ENCODE measurements at places on chromosomes 12 and 14. TPM values are rescaled to one million over a fixed set of nuclear protein-coding genes. Genes with fewer than 3 reads are reported as not detected.
A peak's percentile ranks its signal among the peaks of the same experiment; 100 is the strongest.

- peak overlapping the region; percentile 79 for H3K27ac ChIP-seq
- no peaks in the 10 kb centered on the region for H3K36me3 ChIP-seq
- H3K4me3 ChIP-seq = no peak overlapping the region
- no peaks in the 10 kb centered on the region for H3K27me3 ChIP-seq
- peaks cover 23% of the 10 kb centered on the region for H3K4me1 ChIP-seq
Observed at GRCh38 chr12:93184672-93185368, 192.9 kb upstream of the NUDT4 start.

- H3K4me1 ChIP-seq = no peaks in the 10 kb centered on the region
- no peaks in the 10 kb centered on the region for H3K27me3 ChIP-seq
- H3K27ac ChIP-seq = no peak overlapping the region
- H3K36me3 ChIP-seq = no peaks in the 10 kb centered on the region
- no peak for DNase-seq
Observed at GRCh38 chr14:76486251-76486743, 110.4 kb downstream of the ESRRB start.

- H3K27ac ChIP-seq = peak overlapping the region; percentile 90
- H3K36me3 ChIP-seq = peaks cover 9% of the 10 kb centered on the region
- no peak for DNase-seq
- no peaks in the 10 kb centered on the region for H3K4me1 ChIP-seq
- H3K4me3 ChIP-seq = peak overlapping the region; percentile 94
Observed at GRCh38 chr12:6828781-6829535, 751 bp downstream of the P3H3 start.

GRCh38 chr12:131001493-131001892, 47.8 kb downstream of the ADGRD1 start:
- no peak overlapping the region for H3K4me3 ChIP-seq
- H3K4me1 ChIP-seq = no peaks in the 10 kb centered on the region
- H3K36me3 ChIP-seq = no peaks in the 10 kb centered on the region
- no peak for DNase-seq
- no peaks in the 10 kb centered on the region for H3K27me3 ChIP-seq

DNA sequence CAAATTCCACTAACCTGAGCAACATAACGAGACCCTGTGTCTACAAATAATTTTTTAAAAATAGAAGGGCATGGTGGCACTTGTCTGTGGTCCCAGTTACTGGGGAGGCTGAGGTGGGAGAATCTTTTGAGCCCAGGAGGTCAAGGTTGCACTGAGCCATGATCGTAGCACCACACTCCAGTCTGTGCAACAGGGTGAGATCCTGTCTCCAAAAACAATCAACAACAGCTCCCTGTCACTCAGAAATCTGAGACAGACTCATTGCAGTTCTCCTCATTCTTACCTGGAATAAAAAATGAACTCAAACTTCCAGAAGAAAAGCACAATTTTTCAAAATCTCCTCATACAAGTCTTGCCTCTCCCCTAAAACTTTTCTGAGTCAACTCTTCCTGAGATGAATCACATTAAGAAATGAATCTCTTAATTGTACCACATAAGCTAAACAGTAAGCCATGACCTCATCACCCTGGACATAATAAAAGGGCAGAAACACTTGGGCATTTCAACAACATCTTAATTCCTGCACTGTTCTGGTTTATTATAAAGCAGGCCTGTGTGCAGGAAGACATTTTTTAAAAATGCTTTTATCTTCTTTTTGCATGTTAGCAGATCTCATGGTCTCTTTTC, 214.3 kb upstream of the CDKN3 start:
- H3K4me3 ChIP-seq = no peak overlapping the region
- no peaks in the 10 kb centered on the region for H3K4me1 ChIP-seq
- no peak overlapping the region for H3K27ac ChIP-seq
- H3K27me3 ChIP-seq = no peaks in the 10 kb centered on the region

DNA sequence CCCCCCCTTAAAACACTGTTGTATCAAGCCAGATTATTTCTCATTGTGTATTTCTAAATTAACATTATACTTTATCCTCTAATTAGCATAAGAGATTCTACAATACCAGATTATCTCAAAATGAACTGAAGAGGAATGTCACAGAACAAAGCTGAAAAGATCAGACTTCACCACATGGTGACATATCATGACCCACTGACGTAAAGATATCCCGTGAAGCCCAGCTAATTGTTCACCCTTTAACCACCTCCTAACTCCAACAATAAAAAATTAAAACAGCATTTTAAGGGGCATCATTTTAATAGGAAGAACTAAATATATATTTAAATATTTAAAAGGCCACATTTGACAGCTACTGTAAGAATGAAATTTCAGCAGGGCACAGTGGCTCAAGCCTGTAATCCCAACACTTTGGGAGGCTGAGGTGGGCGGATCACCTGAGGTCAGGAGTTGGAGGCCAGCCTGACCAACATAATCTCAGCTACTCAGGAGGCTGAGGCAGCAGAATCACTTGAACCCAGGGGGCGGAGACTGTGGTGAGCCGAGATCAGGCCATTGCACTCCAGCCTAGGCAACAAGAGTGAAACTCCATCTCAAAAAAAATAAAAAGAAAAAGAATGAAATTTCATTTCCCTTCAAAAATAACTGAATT, 29.0 kb downstream of the CDK17 start:
- H3K4me1 ChIP-seq = no peaks in the 10 kb centered on the region
- H3K27me3 ChIP-seq = no peaks in the 10 kb centered on the region
- no peaks in the 10 kb centered on the region for H3K36me3 ChIP-seq
- no peak overlapping the region for H3K4me3 ChIP-seq
- H3K27ac ChIP-seq = no peak overlapping the region

DNA sequence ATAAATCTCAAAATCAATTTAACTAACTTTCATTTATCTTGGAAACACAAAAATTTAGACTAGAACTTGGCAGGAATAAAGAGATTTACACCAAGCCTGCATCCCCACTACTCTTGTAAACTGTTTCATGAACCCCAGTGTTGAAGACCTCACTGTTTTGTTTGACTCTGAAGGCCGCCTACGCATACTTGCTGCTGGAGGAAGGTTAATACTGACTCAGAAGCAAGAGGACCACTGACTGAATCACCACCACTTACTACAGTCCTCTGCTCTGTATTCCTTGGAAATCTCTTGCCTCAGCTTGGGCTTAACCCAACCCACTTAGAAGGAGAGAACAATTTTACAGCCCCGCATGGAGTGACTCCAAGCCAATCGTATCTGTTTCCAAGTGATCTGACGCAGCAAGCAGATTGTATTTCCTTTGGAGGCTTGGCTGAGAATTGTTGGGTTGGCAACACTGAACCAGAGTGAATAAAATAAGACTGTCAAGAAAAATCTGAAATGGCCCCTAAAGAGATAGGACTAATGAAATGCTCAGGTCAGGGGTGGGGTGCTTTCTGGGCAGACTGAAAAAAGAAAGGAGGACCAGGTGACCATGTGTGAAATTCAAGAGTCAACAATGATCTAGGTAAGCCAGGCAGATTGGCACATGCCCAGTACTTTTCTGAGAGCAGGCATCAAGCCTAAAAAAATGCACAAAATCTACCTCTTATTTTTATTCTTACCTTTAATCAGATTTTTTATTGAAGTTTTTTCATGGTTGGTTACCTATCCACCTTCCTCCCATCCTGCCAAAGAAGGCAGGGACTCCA, 248.6 kb downstream of the ZFP36L1 start:
- peaks cover 60% of the 10 kb centered on the region for H3K4me1 ChIP-seq
- no peaks in the 10 kb centered on the region for H3K36me3 ChIP-seq
- no peak overlapping the region for H3K4me3 ChIP-seq

GRCh38 chr12:19222558-19222957, 93.0 kb downstream of the PLEKHA5 start:
- no peak overlapping the region for H3K27ac ChIP-seq
- H3K4me3 ChIP-seq = no peak overlapping the region
- no peak for DNase-seq
- H3K36me3 ChIP-seq = no peaks in the 10 kb centered on the region

GRCh38 chr12:46214668-46215436, 54.0 kb downstream of the SLC38A1 start:
- DNase-seq = peak; percentile 64
- H3K4me1 ChIP-seq = peaks cover 18% of the 10 kb centered on the region
- H3K4me3 ChIP-seq = no peak overlapping the region
- no peak overlapping the region for H3K27ac ChIP-seq
- no peaks in the 10 kb centered on the region for H3K36me3 ChIP-seq

GRCh38 chr12:121036810-121037326, 2.2 kb downstream of the OASL start:
- H3K4me1 ChIP-seq = no peaks in the 10 kb centered on the region
- DNase-seq = no peak
- H3K27me3 ChIP-seq = no peaks in the 10 kb centered on the region
- no peak overlapping the region for H3K4me3 ChIP-seq
- H3K36me3 ChIP-seq = no peaks in the 10 kb centered on the region

DNA sequence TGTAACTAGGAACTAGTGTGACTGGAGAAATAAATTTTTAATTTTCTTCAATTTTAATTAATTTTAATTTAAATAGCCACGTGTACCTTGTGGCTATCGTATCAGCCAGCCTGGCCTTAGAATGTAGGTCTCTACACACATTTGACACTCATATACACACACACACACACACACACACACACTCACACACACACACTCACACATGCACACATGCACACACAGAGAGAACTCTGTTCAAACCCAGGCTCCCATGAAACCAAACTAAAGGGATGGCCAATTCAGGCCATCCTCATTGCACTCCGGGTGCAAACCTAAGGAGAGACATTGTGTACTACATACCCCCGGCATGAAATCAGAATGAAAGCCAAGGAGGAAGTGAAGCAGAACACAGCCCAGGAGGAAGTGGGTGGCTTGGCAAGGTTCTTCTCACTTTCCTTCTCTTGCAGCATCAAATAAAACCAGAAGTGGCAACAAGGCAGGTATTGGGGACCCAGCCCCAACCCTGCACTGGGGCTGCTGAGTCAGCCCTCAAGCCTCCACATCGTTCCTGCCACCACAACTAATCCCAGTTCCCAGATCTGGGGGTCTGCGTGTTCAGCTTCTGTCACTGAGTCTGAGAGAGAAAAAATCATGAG, 26.2 kb upstream of the CHPT1 start:
- no peak overlapping the region for H3K4me3 ChIP-seq
- DNase-seq = no peak
- no peaks in the 10 kb centered on the region for H3K36me3 ChIP-seq
- no peak overlapping the region for H3K27ac ChIP-seq

GRCh38 chr12:581321-581720, 81.9 kb downstream of the NINJ2 start:
- no peak overlapping the region for H3K27ac ChIP-seq
- no peaks in the 10 kb centered on the region for H3K27me3 ChIP-seq
- H3K36me3 ChIP-seq = no peaks in the 10 kb centered on the region
- peak; percentile 42 for DNase-seq

DNA sequence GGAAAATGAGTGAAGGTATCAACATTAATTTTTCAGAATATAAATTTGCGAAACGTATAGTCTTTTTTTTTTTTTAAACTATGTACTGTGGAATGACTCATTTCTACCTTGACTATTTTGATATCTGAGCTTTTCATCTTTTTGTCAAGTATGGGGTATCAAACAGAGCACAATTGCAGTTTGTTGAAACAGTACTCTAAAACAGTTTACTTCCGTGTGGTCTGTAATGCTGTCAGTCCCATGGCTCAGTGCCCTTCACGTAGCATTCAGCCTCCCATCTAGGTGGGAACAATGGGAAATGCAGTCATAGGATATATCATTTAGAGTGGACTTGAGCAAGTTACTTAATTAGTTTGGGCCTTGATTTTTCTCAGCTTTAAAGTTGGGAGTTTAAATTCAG, 139.5 kb downstream of the ERC1 start:
- no peaks in the 10 kb centered on the region for H3K36me3 ChIP-seq
- no peaks in the 10 kb centered on the region for H3K4me1 ChIP-seq
- no peak overlapping the region for H3K27ac ChIP-seq
- no peaks in the 10 kb centered on the region for H3K27me3 ChIP-seq
- no peak overlapping the region for H3K4me3 ChIP-seq
- DNase-seq = no peak

DNA sequence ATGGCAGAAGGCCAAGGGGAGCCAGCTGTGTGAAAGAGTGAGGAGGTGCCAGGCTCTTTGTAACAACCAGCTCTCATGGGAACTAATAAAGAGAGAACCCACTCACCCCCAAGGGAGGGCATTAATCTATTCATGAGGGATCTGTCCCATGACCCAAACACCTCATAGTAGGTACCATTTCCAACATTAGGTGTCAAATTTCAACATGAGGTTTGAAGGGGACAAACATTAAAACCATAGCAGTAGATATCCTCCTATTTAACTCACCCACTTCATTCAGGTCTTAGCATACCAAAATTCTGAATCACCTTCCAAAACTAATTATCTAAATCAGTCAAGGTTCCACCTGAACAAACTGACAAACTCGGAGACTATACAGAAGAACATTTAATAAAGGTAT, 75.3 kb downstream of the PPFIA2 start:
- no peaks in the 10 kb centered on the region for H3K4me1 ChIP-seq
- H3K4me3 ChIP-seq = no peak overlapping the region
- H3K36me3 ChIP-seq = no peaks in the 10 kb centered on the region
- DNase-seq = no peak
- H3K27ac ChIP-seq = no peak overlapping the region

DNA sequence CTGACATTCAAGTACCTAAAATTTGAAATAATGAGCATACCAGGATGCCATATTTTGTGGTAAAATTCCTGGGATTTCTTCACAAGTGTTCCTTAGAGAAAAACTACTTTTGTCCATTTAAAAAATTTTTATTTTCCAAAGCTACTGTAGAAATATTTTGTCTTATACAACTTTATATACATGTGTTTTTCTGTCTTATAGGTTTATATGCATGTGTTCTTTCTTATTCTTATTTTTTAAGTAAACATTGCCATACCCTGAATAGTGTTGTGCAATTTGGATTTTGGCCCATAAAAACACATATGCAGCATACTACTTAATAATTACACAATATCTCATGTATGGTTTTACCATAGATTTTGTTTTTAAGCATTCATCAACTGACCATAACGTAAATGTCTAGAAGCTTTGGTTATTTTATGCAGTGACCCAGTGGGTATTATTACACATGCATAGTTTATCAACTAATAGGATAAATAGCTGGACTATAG, 1107.4 kb upstream of the SEL1L start:
- H3K27ac ChIP-seq = no peak overlapping the region
- no peaks in the 10 kb centered on the region for H3K27me3 ChIP-seq
- H3K36me3 ChIP-seq = no peaks in the 10 kb centered on the region
- H3K4me1 ChIP-seq = no peaks in the 10 kb centered on the region

FGF23 gene
- not detected for total RNA-seq

C3AR1 gene
- total RNA-seq = 2.0 TPM

NKX2-1 gene
- total RNA-seq = not detected
